HFFc6 (cell line): ENCODE measurements at places on chromosomes 11 and 22.

GRCh38 chr11:129578006-129578405 is 202.4 kb downstream of the BARX2 start:
- DNase-seq: no peak

- DNase-seq: peak; percentile 86
These were observed 111.6 kb downstream of the SIK3 start for GRCh38 chr11:116986521-116987105.

GRCh38 chr11:47533690-47534151 is 19.2 kb downstream of the CELF1 start:
- DNase-seq: peak; percentile 47

DNA sequence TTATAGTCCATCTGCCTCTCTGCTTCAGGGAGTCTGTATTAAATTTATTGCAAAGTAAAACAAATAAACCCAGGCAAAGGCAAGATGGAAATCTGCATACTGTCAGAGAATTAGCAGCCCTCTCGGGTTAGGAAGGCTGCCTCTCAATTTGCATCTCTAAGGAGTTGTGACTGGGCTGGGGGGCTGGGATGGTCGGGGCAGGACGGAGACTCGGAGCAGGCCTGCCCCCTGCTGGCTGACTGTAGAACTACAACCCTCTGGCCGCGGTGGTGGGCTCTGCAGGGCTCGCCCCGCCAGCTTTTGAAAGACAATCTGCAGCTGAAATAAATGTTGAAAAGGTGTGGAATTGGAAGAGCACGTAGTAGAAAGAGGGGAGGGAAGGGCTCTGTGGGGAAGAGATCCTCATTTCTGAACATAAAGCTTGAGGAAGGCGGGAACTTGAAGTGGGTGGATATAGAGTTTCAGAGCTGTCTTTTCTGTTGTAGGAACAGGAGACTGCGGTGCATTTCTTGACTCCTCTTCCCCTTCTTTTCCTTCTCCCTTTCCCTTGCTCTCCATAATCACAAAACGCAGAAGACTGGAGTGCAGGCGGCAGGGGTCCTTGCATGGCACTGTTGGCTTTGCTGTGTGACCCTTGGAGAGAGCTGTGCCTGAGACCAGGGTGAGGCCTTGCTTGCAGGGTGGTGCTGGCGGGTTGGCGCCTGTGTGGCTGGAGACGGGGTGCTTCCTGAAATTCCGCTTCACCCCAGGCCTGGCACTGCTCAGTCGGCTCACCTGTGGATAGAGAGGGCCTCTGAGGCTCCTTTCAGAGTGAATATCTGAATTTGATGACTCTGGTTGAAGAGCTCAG is 22.6 kb upstream of the PKNOX2 start:
- no peak for DNase-seq
